ENCODE measurements at places on chromosomes 6 and 20.
A peak's percentile ranks its signal among the peaks of the same experiment; 100 is the strongest.

DNA sequence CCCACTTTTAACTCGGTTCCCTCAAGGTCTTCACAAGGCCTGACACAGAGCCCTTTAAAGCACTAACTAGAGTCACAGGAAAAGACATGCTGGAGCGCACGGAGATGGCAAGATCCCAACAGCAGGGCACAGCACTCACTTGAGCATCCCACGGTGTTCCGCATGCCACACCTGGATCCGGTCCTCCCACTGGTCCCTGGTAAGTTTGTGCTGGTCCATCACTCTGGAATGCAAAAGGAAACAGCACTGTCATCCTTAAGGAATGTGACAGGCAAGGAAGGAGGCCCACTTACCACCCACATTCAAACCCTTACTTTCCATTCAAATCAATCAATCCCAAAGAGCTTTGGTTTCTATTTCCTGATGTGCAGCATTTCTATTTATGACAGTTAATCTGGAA is 34.7 kb downstream of the EZR start:
- DNase-seq = peak; percentile 3

- no peak for DNase-seq
Measured at GRCh38 chr20:22366631-22367030, 217.7 kb downstream of the FOXA2 start.

GRCh38 chr20:46828471-46828870 is 66.2 kb upstream of the EYA2 start:
- no peak for DNase-seq

- no peak for DNase-seq
Measured at GRCh38 chr20:890666-891057, 25.5 kb downstream of the ANGPT4 start.

- no peak for DNase-seq
Measured at GRCh38 chr6:113901482-113901881, 44.3 kb downstream of the MARCKS start.

DNA sequence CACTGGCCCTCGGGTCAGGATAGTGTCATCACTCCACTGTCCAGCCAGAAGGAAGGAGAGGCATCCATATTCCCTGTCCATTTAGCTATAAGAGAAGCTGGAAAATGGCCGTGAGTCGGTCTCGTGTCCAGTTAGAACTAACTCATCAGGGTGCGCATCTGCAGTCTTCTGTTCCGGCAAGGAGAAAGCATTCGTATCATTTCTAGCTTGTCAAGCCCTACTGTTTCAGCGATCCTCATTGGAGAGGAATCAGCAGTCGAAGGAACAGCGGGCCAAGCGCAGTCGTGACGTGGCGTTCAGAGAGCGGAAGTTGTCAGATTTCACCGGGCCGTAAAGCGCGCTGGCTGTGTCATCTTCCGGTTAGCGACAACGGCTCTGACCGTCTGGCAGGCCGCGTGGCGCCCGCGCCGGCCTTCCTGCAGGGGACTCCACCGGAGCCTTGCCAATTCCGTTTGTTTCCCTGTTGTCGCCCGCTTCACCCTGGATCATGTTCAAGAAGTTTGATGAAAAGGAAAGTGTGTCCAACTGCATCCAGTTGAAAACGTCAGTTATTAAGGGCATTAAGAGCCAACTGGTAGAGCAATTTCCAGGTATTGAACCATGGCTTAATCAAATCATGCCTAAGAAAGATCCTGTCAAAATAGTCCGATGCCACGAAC is 32.9 kb downstream of the HM13 start:
- peak; percentile 66 for DNase-seq

DNA sequence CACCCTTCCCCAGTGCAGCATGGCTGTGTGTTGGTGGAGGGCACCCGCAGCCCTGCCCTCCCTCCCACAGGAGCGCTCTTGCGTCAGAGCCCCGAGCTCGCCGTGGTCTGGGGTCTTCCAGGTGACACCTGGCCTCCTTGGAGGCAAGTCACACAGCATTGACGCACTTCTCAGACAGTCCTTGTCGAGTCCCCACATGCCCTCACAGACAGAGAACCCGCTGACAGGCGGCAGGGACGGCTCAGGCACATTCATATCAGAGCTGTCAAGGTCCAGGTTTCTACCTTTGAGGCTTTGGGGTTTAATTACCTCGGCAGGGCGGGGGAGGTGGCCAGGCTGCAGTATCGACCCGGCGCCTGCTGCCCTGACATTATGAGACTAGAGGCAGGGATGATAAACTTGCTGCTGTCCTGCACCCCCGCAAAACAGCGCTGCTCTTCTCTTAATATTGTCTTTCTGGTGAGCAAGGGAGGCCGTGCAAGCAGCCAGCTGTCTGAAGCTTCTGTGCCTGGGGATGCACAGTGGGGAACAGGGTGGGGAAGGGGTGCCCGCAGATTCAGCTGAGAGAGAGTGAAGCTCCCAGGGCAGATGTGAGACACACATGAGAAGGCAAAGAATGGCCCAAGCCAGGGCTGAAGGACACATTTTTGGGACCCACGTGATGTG is 4.7 kb downstream of the NPEPL1 start:
- no peak for DNase-seq

DNA sequence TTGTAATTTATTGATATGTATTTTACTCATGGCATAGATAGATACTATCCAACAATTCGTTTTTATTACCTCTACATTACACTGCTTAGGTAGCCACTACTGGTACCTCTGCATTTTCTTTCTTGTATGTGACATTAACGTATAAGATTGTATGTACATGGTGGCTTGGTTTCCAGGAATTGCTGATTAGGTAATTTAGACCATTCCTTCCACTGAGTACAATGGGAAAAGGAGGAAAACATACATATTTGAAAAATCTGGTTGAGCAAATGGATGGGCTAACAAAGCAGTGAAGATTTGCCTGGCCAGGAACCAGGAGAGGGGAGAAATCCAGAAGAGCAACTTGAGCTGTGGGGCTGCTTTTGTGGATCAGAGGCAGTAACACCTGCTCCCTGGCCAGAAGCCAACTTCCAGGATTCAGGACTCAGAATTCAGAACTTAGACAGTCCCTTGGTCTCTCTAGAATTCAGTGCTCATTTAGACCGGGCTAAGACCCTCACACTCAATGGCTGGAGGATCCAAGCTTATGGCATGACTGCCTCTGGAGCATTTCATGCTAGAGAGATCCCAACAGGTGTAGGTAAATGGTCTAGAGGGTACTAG is 17.9 kb upstream of the MICB start:
- DNase-seq = no peak

GRCh38 chr20:54043076-54043967 is 27.1 kb downstream of the BCAS1 start:
- no peak for DNase-seq

DNA sequence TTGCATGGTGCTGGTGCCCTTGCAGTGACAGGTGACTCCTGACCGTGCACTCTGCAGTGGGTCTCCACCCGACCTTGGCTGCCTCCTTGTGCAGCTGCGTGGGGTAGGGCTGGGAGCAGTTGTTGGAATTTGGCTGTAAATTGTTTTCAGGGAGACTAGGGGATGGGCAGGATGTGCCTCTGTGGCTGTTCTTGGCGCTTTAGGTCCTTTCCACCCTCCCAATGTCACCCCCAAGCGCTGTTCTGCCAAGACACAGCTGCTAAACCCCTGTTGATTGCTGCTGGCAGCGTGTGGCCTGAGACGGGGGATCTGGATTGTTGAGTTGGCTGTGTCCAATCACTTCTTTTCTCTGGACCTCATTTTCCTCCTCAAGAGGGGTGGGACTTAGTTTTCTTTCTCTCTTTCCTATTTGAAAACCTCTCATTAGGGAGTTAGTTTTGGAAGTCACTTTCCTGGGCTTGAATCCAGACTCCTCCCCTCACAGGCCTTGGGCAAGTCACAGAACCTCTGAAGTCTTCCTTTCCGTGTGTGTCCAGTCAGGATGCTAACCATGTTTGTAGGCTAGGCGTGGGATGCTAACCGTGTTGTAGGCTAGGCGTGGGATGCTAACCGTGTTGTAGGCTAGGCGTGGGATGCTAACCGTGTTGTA is 8.5 kb downstream of the IGF2R start:
- no peak for DNase-seq

DNA sequence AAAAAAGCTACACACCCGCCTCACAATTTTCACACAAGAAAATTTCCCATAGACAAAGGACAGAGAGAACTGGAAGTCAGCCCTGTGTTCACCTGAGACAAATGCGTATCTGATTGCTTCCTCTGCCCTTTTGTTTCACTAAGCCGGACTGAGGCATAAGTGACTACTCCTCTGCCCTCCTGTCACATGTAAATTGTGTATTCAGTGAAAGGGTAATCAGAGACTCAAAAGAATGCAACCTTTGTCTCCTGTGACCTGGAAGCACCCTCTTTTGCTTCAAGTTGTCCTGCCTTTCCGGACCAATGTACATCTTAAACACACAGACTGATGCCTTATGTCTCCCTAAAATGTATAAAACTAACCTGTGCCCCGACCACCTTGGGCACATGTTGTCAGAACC is 483.8 kb upstream of the EYS start:
- no peak for DNase-seq

Data from T-helper 17 cell (primary cell).